ENCODE measurements at places on chromosomes 3 and 15. TPM values are rescaled to one million over a fixed set of nuclear protein-coding genes. Genes with fewer than 3 reads are reported as not detected.

GRCh38 chr15:84921121-84921520, 36.7 kb downstream of the SLC28A1 start:
- no peak for DNase-seq

- DNase-seq = no peak
These were observed 6.3 kb downstream of the THOC7 start for GRCh38 chr3:63857311-63857710.

TNIK gene
- 2.1 TPM for polyA plus RNA-seq

GRCh38 chr3:128423525-128424147, 43.1 kb downstream of the DNAJB8 start:
- no peak for DNase-seq

DNA sequence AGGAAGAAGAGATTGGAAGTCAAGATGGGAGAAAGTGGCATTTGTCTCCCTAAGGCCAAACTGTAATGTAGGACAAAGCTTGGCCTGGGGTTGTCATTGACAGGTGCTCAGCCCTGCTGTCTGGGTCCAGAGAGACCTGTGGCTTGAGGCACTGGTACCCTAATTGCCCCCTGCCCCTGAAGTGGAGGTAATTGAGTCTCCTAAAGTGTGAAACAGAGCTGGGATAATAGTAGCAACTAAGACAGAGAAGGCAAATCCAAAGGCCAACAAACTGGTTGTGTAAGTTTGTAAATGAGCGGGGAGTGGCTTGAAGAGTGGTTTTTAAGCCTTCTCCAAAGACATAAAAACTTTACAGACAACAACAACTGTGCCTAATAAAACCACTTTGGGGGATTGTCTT, 264.2 kb upstream of the ROPN1 start:
- DNase-seq = no peak

DNA sequence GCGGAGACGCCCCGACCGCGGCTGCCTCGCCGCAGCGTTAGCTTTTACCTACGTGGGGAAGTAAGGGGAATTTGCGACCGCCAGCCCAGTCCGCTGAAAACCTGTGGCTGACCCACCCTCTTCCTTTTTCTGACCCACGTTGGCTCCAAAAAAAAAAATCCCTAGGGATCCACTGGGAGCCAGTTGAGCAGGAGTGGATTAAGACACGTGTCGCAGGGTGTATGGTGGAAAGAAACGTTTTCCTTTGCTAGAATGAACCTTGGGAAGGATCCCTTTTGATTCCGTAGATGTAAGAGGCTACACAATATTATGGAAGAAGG, 575 bp upstream of the PCYT1A start:
- DNase-seq = no peak

GRCh38 chr3:73624017-73624820, 522 bp downstream of the PDZRN3 start:
- DNase-seq = no peak

- no peak for DNase-seq
These were observed 57.0 kb upstream of the ITGA11 start for GRCh38 chr15:68488966-68489365.

DNA sequence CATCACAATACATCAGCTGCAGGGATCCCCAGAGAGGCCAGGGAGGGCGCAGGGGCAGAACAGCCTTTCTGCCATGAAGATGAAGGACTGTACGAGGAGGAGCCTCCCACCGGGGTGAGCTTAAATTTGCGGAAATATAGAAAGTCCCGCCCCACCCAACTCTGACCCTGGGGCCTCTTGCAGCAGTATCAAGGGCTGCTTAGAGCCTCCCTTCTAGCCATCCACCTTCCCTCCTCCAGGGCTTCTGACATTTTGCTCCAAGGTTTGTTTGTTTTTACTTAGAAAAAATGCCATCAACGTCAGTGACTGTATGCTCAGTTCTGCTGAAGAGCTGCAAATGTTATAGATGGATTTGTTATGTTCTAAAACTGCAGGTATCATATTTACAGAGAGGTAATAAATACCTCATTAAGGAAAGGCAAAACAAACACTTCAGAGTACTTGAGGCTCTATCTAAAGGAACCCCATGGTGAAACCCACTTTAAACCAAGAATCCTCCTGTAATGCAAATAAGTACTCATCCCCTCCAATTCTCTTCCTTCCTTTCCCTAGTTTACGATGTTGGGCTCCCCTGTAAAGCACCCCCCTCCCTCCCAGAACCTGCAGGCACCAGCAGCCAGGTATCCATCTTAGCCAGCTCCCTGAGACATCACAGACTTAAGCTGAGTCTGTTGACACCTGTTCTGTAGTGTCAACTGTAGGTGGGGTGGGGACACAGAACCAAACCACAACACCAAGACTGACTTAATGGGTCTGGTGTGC, 30.5 kb downstream of the RFTN1 start:
- no peak for DNase-seq

GRCh38 chr3:39110041-39110639, 2.7 kb downstream of the TTC21A start:
- no peak for DNase-seq

DNA sequence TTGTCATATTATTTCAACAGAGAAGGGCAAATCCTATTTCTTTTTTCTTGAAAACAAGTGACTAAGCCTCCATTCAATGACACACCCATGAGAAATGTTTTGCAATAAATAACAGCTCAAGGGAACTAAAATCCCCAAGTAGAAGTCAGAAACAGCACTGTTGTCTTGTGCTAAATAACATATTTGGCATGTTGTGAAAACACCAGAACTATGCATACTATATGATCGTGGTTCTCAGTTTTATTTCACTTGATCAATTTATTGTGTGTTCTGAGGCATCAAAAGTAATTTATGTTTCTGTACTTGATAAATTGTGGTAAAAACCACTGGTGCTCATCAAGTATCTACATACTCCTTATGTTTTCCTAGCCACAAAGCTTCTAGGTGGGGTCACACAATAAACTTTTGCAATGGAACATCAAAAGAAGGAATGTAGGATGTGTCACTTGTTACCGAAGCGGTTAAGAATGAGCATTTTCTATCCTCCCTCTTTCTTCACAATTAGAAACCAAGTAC, 691.7 kb upstream of the CBLB start:
- DNase-seq = peak; percentile 81

CHRNA5 gene
- polyA plus RNA-seq = 1.1 TPM

RASGRF1 gene
- polyA plus RNA-seq = 0.07 TPM

DNA sequence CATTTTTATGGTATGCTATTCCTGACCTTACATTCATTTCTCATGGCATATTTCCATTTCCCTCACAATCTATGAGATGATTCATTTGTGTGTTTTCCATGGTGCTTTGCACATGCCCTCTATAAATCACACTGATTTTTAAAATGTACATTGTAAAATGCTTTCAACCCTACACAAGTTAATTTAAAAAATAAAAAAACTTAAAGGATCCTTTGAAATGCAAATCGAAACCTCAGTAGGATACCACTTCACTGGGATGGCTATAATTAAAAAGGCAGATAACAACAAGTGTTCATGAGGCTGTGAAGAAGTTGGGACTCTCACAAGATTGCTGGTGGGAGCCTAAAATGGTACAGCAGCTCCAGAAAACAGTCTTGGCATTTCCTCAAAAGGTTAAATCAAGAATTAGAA, 83.5 kb downstream of the FMN1 start:
- no peak for DNase-seq

- DNase-seq = no peak
These were observed 1.9 kb downstream of the VILL start for GRCh38 chr3:37992271-37993066.

CCK gene
- polyA plus RNA-seq = 0.16 TPM

KBTBD13 gene
- not detected for polyA plus RNA-seq

DNA sequence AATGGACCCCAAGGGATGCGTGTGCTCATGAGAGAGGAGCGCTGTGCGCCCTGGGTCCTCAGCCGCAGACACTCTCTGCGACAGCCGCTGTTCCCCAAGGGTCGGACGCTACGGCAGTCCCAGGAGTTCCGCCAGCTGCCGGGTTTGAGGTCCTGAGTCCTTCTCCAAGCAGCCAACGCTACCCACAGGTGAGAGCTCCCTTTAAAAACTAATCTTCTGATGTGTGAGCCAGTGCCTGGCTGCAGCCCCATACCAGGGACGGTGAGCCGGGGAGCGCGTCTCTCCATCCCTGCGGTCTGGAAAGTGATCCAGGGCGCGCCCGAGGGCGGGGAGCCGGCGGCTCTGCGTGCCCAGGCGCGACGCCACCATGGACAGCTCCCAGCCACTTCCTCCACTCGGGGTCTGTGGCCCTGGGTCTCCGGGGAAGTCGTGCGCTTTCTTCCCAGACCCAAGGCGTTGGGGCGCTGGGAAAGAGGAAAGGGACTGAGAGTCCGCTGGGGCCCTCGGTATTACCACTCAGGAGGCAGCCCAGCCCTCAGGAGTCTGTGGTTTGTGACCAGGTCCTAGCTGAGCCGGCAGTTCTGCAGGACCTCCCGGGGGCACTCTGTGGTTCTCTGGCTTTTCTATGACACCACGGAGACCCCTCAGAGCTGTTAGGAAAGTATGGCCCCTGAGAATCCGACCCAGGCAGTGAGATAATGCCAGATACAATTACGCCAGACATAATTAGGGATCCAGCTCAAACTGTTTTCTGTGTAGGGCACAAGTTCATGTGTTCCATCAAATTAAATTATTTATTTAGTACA, 1.4 kb downstream of the CEMIP start:
- DNase-seq = no peak

DNA sequence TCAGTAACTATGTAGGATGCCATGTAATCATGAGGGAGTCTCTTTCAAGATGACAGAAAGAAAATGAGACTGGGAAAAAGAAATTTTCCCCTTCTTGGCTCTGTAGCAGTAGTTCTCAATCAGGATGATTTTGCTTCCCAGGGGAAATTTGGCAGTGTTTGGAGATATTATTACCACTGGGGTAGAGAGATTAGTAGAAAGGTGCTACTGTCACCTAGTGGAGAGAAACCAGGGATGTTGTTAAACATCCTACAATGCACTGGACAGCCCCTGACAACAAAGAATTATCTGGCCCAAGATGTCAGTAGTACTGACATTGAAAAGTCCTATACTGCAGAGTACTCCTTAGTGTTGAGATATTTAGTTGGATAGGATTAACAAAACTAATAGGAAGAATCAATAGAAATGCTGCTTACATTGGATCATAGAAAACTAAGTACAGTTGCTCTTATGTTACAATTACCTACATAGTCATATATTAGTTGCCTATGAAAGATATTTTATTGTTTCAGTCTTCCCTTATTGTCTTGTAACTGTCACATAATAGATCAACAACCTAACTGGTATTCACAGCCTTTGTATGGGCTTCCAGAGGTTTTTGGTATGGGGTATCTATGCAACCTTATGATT, 433.3 kb downstream of the RAP2B start:
- no peak for DNase-seq

Data from BJ (cell line).